ENCODE measurements at places on chromosomes 6 and 20. TPM values are rescaled to one million over a fixed set of nuclear protein-coding genes. Genes with fewer than 3 reads are reported as not detected.

Gene MDN1
- total RNA-seq: 42.0 TPM

- DNase-seq: no peak
Observed at GRCh38 chr20:35503841-35504561, 25.5 kb downstream of the C20orf173 start.

Gene DPPA5
- not detected for total RNA-seq

GRCh38 chr6:71468841-71469700 is 180.5 kb downstream of the OGFRL1 start:
- no peak for DNase-seq

All from Karpas-422 (cell line).